ENCODE measurements at places on chromosomes 3 and 15.

GRCh38 chr3:10160346-10160745, 4.4 kb upstream of the IRAK2 start:
- no peak for DNase-seq

GRCh38 chr3:102017784-102018183, 168.5 kb downstream of the NFKBIZ start:
- no peak for DNase-seq

DNA sequence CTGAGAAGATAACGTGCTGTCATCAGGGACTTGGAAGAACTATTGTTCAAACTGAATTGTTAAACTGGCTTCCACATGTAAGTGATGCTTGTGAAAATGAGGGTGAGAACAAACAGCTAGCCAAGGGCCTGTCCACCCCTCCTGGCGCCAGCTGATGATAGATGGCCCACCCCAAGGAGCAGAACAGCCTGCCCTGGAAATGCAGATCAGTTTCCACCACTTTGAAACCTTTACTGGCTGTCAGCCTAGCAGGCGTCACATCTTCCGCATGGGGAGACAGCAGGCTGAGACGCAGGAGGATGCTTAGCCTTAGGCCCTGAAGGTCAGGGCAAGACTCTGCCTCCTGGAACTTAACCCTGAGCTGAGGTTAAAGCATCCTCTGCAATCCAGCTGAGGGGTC, 6.4 kb upstream of the SLC51B start:
- no peak for DNase-seq

DNA sequence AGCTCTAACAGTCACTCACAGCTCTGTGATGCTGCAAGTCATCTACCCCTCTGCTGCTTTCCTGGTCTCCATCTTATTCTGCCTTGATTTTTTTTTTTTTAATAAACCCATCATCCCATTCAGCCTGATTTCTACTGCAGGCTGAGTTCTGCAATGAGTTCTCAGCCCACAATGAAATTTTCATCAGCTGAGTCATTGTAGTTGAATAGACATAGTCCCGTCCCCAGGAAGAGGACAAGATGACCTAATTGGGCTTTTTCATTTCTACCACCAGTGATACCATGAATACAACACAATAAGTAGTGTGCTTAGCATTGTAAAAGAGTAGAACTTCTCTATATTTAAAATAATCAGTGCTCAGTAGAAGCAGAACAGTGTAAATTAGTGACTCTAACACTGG, 59.3 kb downstream of the C3orf85 start:
- DNase-seq: no peak

DNA sequence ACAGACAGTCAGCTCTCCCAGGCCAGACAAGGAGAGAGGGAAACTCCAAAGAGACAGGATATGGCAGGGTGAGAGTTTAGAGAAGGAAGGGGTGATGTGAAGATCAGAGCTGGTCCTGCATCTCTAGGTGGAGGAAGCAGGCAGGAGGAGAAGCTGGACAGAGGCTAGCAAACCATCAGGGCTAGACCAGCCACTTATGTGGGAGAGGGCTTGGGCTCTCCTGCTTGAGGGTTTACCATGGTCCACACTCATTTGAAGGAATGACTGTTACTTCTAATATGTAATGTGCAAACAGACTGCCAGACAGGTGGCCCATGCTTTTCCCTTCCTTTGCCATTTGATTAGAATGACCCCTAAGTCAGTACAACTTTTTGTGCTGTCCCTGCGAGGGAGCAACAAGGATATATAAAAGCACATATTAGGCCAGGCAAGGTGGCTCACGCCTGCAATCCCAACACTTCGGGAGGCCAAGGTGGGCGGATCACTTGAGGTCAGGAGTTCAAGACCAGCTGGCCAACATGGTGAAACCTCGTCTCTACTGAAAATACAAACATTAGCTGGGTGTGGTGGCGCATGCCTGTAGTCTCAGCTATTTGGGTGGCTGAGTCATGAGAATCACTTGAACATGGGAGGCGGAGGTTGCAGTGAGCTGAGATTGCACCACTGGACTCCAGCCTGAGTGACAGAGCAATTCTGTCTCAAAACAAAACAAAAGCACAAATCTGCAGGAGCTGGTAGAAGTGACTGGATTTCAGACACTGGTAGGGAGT, 41.0 kb upstream of the MANF start:
- no peak for DNase-seq

DNA sequence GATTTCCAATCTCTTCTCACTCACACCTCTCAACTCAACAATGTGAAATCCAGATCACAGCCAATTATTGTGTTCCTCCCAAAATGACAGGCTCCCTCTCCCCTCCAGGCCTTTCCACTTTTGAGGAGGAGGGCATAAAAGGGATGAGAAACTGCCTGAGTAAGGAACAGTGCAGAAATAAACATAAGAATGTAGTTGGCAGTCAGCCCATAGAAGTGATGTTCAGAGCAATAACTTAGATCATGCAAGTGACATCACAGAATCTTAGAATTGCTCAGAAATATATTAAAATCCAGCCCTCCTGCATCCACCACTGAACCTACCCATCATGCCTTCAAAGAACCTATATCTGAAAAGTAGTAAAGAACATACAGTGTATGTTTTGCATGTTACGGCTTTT, 299.4 kb upstream of the GADL1 start:
- DNase-seq: no peak

DNA sequence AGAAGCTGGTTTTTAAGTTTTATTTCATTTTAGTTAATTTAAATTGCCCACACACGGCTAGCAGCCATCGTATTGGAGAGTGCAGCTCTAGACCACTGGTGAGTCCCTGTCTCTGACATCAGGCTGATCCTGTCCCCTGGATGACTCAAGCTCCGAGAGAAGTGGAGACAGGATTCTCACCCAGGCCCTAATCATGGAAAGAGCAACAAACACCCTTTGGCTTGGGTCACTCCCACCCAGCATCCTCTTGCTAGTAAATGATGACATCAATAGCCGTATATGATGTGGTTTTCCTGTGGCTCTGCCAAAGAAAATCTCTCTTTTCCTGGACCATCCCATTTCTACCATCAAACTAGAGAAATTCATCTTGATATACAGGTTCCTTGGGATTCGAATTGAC, 182.2 kb downstream of the NTRK3 start:
- no peak for DNase-seq

GRCh38 chr3:181770296-181770695, 58.6 kb downstream of the SOX2 start:
- no peak for DNase-seq

DNA sequence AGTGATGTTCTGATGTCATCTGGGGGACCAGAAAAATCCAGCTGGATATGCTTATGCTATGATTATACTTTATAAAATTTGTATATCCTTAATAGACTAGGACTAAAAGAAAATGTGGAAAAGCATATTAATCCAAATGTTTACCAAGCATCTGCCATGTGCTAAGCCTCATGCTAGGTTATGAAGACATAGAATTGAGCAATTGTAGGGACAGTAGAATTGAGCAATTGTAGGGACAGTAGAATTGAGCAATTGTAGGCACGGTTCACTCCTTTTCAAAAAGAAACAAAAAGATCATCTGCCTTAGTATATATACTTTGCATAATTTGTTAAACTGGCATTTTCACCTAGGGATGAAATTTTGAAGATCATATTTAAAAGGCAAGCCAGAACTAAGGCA, 18.3 kb downstream of the ABHD5 start:
- DNase-seq: no peak

- DNase-seq: no peak
Measured at GRCh38 chr3:149472030-149472797, 2.3 kb upstream of the TM4SF4 start.

Measured in posterior cingulate gyrus (tissue), 11 donors.